ENCODE measurements at places on chromosomes 6 and 20.

GRCh38 chr6:158256746-158257424 lies 55.4 kb upstream of the TULP4 start:
- DNase-seq = no peak

GRCh38 chr6:31113861-31114540 lies 599 bp upstream of the PSORS1C1 start:
- no peak for DNase-seq

GRCh38 chr20:38873050-38873581 lies 53.1 kb upstream of the FAM83D start:
- no peak for DNase-seq

- DNase-seq = peak; percentile 53
Measured at GRCh38 chr6:26243132-26243531, 121.9 kb upstream of the BTN3A2 start.

GRCh38 chr20:62142252-62143080 lies 728 bp downstream of the PSMA7 start:
- peak; percentile 61 for DNase-seq

- DNase-seq = no peak
Measured at GRCh38 chr20:41733151-41733550, 115.0 kb upstream of the CHD6 start.

GRCh38 chr6:168534265-168534664 lies 93.3 kb downstream of the SMOC2 start:
- no peak for DNase-seq

- no peak for DNase-seq
Measured at GRCh38 chr6:84421031-84421430, 193.6 kb upstream of the CEP162 start.

- no peak for DNase-seq
Measured at GRCh38 chr6:88922775-88923548, 40.5 kb downstream of the RNGTT start.

GRCh38 chr20:36219671-36220220 lies 16.5 kb upstream of the AAR2 start:
- DNase-seq = no peak

- DNase-seq = no peak
Measured at GRCh38 chr20:48163505-48163904, 378.2 kb upstream of the SULF2 start.

GRCh38 chr6:112298816-112299281 lies 44.5 kb upstream of the LAMA4 start:
- DNase-seq = no peak

DNA sequence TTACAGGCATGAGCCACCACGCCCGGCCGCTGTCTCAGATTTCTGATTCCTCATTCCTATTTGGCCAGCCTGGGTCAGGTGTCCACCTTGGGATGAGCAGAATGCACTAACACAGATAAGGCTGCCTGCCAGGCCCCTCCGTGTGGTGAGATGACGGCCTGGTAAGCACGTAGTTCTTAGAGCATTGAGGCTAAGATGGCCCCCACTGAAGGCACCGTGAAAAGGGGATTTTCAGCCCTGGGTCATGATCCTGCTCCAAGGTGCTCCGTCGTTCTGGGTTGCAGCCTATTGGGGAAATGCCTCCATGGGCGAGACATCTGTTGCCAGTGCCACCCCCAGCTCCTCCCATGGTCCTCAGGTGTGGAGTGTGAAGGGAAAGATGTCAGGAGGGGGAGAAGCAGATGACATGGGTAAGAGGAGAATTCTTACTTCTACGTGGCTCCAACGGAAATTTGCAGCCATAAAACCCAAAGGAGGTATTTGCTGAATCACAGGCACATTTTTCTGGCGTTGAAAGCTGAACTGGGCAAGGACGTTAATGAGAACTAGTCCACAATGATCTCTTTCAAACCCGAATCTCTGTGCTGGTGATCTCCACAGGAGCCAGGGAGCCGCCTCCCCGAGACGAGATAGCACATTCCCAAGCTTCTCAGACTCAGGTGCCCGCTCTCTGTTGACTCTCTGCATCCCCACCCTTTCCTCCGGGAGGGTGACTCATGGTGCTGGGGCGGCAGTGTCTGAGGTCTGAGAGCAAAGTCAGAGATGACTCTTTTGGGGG lies 34.0 kb upstream of the BMP6 start:
- DNase-seq = no peak

GRCh38 chr20:41379551-41379950 lies 12.9 kb upstream of the EMILIN3 start:
- DNase-seq = no peak

- peak; percentile 87 for DNase-seq
Measured at GRCh38 chr20:55094353-55094861, 619.0 kb downstream of the DOK5 start.

GRCh38 chr6:86857783-86858182 lies 79.5 kb upstream of the HTR1E start:
- DNase-seq = no peak

DNA sequence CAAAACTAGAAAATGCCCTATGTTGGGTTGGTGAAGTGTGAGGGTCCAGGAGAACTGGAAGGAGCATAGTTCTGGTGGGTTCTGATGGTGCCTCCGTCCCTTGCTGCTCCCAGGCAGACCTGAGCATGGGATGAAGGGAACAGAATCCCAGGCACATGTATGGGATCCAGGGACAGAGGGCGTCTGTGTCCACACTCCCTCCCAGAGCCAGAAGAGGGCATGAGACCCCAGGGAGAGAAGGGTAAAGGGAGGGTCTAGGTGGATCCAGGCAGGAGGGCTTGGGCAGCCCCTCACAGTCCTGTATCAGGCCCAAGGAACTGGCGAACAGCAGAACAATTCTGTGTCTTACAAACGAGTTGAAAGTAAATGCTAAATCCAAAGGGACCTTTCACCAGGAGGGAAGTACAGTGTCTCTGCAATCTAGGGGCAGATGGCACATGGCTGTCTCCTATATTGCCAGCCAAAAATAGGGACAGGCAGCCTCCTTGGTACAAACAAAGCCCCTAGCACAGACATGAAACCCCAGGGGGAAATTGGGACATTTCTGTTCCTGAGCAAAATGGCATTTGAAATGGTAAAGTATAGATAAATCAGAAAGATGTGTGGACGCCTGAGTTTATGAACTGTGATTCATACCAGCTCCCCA lies 2.5 kb upstream of the BPIFA1 start:
- no peak for DNase-seq

DNA sequence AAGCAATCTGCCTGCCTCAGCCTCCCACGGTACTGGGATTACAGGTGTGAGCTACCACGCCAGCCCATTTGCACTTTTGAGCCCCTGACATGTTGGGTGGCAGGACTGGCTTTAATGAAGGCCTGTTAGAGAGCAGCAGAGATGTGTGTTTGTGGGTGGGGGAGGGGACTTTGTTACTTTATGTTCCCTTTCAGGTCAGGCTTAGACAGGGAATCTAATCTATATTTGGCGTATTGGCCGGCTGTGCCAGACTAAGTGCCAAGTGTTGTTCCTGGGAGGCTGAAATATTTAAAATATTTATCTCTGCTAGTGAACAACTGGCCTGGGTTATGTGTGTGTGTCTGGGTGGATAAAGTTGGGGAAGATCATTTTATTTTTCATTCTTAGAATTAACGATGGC lies 6.1 kb downstream of the GMPR start:
- no peak for DNase-seq

- DNase-seq = no peak
Measured at GRCh38 chr20:16216227-16216913, 356.9 kb downstream of the KIF16B start.

- DNase-seq = peak; percentile 95
Measured at GRCh38 chr20:44960103-44960852, at the start of gene TOMM34. Gene TOMM34 (minus strand): TSS chr20:44960397. CDS start chr20:44960333, 64 bp downstream.

- DNase-seq = peak; percentile 33
Measured at GRCh38 chr20:21315138-21315537, 12.0 kb downstream of the XRN2 start.

DNA sequence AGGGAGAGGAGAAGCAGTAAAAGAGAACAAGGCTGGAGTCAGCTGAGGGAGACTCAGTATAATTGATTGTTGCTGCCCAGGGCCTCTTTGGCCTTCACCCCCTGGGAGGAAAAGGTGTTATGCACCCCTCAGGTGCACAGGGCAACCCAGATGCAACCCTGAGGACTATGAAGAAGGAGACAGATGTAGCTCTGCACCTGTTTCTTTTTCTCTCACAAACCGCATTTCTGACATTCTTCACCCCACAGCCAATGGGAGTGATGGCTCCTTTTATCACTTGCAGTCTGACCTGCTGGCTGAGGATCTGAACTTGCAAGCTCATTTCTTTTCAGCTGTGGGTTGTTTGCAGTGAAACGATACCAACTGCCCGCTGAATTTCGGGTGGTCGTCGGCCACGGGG lies 64.1 kb upstream of the F13A1 start:
- no peak for DNase-seq

- DNase-seq = no peak
Measured at GRCh38 chr6:116030770-116031169, 29.9 kb downstream of the FRK start.

GRCh38 chr6:117810269-117810668 lies 96.8 kb upstream of the SLC35F1 start:
- no peak for DNase-seq

DNA sequence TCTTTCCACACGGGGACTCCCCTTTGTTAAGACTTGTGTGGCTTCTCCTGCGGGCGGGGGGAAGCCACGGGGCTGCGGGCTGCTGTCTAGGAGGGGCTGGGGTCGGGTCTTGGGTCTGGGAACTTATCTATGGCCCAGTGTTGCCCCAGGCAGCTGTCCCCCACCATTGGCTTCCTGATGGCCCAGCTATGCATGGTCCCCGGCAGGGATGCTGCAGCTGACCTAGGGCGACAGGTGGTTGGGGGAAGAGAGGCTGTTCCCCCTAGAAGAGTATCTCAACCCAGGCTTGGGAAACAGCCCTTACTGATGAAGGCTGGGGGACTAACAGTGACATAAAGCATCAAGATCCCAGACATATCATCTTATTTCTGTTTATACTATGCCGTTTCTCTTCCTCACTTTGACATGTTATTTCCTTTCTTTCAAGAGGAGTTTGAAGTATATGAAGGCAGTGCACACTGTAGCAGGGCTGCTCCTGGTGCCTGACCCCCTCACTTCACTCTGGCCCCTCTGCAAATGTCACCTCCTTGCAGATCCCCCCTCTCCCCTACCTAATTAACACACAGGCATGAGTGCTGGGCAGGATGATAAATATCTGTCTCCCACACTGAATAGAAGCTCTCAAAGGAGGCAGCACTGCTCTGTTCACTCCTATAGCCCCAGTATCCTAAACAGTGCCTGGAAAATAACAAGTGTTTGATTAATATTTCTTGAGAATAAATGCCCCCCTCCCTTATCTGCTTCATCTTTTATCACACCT lies 87.0 kb downstream of the HIVEP2 start:
- DNase-seq = no peak

DNA sequence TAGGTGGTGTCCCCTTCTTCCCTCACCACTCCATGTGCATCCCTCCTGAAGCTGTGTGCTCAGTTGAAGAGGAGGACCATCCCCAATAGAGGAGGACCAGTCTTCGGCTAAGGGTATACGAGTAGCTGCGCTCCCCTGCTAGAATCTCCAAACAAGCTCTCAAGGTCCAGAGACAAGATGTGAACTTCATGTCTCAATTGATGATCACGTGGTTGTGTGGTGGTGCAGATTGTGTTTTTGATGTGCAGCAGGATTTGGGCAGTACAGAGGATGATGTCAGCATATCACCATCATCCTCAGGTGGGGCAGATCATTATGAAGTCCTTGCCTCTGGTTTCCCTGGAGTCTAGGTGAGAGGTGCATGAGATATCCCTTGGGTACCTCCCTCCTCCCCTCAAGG lies 20.0 kb upstream of the DDR1 start:
- DNase-seq = no peak

DNA sequence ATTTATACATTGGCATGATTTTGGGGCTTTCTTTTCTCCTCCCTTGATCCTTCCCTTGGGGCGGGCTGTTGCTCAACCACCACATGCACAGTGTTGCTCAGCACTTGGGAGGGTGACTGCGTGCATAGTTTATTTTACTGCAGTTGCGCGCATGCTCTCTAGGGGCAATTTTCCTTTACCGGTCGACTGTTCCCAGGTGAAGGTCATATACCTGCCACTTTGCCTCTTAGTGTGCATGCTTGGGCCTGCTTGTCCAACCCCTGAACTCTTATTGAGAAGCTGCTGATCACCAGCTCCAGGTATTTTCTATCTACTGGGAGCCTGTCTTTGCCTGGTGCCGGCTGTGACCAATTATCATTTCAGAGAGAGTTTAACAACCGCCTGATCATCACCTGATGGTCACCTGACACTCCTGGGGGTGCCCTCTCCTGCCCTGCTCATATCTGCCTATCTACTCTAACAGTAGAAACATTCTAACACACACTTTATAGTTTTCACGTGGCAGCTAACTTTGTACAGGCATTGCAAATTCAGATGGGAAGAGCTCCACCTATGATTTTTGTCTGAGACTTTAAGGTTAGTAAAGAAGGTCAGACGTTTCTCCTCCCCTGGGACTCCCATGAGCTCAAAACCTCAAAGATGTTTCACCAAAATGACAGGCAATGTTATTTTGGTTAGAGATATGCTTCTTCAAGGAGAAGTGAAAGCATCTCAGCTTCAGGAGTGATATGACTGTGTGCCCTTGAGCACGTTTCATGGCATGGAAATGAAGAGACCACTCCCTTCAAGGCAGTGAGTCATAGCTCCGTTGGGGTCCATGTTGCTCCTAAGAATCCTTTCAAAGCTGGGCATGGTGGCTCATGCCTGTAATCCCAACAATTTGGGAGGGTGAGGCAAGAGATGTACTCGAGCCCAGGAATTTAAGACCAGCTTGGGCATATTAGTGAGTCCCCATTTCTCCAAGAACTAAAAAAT lies 227.5 kb upstream of the MYLIP start:
- DNase-seq = no peak

GRCh38 chr6:159727717-159728445 lies 575 bp downstream of the WTAP start:
- DNase-seq = peak; percentile 87

- no peak for DNase-seq
Measured at GRCh38 chr6:126743076-126743475, 375.4 kb upstream of the RSPO3 start.

GRCh38 chr6:2796861-2797260 lies 31.7 kb downstream of the WRNIP1 start:
- no peak for DNase-seq

DNA sequence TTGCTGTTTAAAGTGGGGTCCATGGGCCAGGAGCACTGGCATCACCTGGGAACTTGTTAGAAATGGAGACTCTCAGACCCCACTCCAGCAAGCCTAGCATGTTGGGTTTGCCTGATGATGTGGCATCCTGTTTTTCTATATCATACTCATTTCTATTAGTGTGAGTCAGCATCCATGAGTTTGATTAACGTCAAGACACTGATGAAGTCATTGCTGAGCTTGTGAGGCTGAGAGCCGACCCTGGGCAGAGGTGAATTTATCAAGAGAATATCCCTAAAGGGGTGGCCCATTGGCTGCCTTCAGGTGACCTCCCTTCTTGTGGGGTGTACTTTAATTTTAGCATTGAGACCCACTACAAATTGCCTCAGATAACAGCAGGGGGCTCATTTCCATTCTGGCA lies 43.4 kb upstream of the RNF144B start:
- no peak for DNase-seq

DNA sequence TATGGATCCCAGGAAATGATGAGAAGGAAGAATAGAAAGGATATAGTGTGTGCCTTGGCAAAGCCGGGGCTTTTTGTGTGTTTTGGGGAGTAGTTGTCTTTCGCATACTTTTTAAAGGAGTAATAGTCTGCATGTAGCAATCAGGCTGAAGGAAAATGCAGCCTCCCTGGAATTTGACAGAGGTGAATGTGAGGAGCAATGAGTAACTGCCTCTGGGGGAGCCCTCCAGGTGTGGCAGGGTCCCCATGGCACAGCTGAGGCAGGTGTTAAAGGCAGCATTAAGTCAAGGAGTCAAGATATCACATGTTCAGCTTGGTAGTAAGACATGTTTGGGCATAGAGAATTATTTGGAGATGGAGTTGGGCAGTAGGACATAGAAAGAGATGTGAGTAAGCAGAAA lies 203.1 kb downstream of the C6orf118 start:
- no peak for DNase-seq

- DNase-seq = peak; percentile 52
Measured at GRCh38 chr6:30614044-30614842, 2.8 kb downstream of the PPP1R10 start.

Measured in erythroblast (primary cell).